Fibroblast of villous mesenchyme (primary cell): ENCODE measurements at places on chromosomes 4 and X. TPM values are rescaled to one million over a fixed set of nuclear protein-coding genes. Genes with fewer than 3 reads are reported as not detected.

Gene G6PD
- 95.7 and 128 TPM in 2 replicates for total RNA-seq

Gene NLGN3
- total RNA-seq = 0.32 and 0.43 TPM in 2 replicates

Gene DMRTC1B
- not detected in 2 replicates for total RNA-seq

Gene NRK
- 0.32 and 4.7 TPM in 2 replicates for total RNA-seq

Gene USP17L22
- total RNA-seq = not detected in 2 replicates

Gene POU3F4
- total RNA-seq = not detected in 2 replicates

Gene F8A2
- not detected in 2 replicates for total RNA-seq

Gene GABRA4
- total RNA-seq = not detected in 2 replicates

Gene MAML3
- 4.2 and 6.5 TPM in 2 replicates for total RNA-seq

Gene LGI2
- not detected in 2 replicates for total RNA-seq
